Memory B cell (primary cell): ENCODE measurements at places on chromosomes 11 and 22.

GRCh38 chr11:114820621-114821020 lies 142.3 kb downstream of the NXPE2 start:
- no peak for DNase-seq

- DNase-seq: no peak
Measured at GRCh38 chr11:100816823-100817222, 129.7 kb downstream of the ARHGAP42 start.

GRCh38 chr11:46506483-46506791 lies 87.4 kb downstream of the AMBRA1 start:
- DNase-seq: no peak

- no peak for DNase-seq
Measured at GRCh38 chr11:86515297-86516094, 140.8 kb downstream of the CCDC81 start.

GRCh38 chr22:40345271-40345670 lies 1.0 kb upstream of the ADSL start:
- no peak for DNase-seq

DNA sequence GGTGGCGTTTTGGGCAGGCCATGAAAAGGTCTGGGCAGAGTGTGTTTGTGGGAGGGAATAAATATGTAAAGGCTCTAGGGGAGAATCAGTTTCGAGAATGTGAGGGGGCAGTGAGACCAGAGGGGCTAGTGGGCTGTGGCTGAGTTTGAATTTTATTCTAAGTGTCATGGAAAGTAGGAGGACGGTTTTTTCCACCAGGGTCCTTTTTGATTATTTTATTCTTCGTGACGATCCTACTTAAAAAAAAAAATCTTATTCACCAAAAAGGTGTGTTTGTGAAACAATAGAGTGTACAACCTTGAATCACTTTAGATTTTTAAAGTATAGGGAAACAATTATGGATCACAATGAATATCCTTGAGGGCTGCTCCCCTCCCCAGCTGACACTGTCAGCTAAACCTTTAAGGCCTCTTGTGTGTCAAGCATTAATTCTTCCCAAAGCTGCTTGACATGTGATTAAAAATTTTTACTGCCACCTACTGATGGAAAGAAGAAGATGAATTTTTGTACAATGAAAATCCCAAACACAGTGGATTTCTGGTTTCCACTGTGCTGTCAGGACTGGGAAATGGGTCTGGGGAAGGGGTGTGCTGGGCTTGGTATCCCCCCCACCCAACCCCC lies 107.5 kb upstream of the OR4B1 start:
- no peak for DNase-seq

DNA sequence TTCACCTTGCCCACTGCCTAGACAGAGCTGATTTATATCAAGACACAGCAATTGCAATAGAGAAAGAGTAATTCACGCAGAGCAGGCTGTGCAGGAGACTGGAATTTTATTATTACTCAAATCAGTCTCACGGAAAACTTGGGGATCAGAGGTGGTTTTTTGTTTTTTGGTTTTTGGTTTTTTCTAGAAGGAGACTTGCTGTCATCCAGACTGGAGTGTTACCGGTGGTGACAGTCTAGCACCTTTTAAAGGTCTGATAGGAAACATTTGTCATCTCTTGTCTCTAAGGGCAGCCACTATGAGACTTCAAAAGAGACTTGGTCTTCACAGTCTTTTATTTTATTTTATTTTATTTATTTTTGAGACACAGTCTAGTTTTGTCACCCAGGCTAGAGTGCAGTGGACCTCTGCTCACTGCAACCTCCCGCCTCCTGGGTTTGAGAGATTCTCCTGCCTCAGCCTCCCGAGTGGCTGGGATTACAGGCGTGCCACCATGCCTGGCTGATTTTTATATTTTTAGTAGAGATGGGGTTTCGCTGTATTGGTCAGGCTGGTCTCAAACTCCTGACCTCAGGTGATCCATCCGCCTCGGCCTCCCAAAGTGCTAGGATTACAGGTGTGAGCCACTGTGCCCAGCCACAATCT lies 19.1 kb downstream of the APOBEC3H start:
- no peak for DNase-seq

DNA sequence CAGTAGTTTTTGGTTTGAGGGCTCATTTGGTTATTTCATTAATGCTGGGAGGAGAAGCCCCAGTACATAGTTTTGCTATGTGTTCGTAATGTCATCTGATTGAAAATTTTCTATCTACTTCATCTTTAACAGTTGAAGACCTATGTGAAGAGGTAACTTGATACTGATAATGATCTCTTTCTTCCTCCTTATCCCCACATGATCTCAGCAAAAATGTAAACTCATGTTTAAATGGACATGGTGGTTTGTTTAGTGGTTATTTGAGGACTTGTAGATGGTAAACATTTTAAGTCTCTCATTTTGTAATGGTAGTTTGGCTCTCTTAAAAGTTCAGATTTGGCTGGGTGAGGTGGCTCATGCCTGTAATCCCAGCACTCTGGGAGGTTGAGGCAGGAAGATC lies 53.7 kb upstream of the SPTBN2 start:
- no peak for DNase-seq

DNA sequence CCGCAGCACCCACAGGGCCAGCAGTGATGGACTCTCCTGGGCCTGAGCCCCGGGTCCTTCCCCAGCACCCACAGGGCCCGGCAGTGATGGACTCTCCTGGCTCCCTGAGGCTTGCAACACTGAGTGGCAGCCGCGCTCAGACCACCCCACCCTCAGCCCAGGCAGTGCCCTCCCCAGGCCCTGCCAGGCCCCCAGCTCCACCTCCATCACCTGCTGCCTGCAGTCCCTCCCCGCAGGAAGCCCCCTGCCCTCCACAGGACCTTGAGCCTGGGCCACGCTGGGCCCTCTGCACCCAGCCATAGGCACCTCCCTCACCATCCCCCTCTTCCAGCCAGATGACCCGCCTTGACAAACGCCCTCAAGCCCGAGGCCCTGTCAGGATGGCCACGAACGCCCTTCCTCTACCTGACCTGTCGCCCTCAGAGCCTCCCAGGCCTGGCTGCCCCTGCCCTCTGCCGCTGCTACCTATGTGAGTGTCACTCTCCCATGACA lies 11.4 kb downstream of the ALG12 start:
- DNase-seq: no peak

DNA sequence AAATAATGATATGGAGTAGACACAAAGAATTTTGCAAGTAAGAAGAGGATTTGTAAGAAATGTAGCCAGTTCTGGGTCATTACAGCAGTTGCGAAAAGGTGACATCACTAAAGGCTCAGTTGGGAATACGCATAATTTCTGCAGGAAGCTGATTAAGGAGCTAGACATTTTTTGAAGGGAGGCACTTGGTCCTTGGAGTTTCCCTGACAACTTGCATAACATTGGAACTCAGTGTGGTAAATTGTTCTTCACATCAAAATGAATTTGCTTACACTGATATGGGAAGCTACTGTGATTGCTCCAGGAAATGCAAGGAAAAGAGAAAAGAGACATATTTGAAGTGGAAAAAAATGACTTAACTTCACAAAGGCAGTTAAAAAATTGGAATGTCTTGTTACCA lies 626.1 kb downstream of the NELL1 start:
- no peak for DNase-seq

DNA sequence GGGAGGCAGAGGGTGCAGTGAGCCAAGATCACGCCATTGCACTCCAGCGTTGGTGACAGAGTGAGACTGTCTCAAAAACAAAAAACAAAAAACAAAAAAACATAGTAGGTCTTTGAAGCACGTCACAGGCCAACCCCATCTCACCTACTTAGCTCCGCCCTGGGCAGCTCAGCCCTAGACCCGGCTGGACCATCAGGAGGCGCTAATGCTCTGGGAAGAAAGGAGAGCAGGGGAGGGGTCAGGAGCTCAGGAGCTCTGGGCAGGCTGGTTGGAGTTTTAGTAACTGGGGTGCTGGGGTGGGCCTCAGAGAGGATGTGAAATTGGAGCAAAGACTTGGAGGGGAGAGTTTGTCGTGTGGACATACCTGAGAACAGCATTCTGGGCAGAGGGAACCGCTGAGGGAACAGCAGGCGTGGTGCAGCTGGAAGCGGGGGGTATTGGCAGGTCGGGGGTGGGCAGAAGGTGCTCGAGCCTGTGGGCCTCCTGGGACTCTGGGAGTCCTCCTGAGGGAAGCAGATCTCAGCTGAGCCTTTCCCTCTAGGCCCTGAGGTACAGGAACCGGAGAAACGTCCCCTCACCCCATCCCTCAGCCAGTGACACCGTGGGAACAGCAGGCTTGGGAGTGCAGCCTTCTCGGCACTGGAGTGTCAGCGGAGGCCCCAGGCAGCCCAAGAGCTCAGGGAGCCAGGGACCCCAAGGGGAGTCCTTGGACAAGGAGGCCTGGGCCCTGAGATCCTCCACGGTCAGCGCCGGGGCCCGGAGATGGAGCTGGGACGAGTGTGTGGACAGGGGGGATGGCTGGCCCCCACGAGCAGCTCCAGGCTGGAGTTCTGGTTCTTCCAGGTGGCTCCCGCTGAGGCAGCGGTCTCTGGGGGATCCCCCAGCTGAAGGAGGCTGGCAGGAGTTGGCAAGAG lies 2.2 kb upstream of the RPS6KA4 start:
- DNase-seq: no peak

GRCh38 chr11:13963949-13964770 lies 1.6 kb downstream of the SPON1 start:
- DNase-seq: no peak

GRCh38 chr22:44994399-44995104 lies 15.3 kb downstream of the PHF21B start:
- no peak for DNase-seq

DNA sequence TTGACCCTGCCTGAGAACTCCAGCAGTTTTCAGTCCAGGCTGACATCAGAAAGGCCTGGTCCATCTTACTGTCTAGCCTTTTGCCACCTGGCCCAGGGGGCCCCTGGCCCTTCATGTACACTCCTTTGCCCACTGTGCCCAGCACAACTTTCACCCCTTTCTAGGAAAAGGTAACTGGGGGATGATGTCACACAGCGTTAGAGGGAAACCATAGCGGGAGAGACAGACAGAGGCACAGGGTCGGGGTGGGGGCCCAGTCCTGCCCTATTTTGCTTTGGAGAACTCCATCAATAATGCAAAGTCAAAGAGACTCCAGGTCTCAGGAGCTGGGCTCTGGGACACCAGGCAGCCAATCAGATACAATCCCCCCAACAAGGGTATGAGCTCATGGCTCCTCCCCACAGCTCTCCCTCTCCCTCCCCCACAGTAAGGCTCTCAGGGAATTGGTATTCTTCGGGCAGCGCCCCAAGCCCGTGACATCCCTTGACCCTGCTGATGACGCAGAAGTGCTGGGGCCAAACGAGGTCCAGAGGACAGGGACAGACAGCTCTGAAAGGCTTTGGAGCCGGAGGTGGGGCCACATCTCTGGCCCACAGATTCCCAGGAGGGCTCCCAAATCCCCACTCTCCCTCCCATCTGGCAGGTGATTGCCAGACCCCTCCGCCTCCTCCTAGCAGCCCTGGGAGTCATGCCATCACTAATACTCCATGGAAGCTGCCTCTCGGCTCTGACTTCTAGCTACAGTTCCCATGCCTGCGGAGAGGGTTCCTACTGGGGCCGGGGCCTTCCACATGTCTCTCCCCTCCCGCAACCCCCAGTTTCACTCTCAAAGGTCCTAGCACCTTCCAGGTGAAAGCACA lies 5.9 kb downstream of the USP2 start:
- no peak for DNase-seq

DNA sequence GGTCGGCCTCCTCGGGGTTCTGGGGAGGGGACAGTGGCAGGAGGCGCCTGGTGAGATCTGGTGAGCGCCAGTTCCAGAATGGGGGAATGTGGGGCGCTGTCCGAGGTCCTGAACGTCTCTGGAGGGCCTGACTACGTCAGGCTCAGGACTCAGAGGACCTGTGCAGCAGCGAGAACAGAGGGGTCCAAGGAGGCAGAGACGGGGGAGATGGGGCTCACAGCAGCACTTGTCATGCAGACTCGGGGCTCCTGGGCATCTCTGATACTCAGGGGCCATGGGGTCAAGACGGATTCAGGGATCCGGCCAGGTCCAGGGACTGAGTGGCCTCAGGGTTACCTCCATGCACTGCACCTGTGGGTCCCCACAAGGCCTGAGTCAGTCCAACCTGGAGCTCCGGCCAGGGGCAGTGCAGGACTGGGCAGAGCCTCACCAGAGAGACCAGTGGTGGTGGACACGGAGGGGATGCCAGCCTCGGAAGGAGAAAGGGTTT lies 92.2 kb downstream of the BRD1 start:
- no peak for DNase-seq

GRCh38 chr11:74749127-74749964 lies 697 bp downstream of the RNF169 start:
- DNase-seq: peak; percentile 33

GRCh38 chr11:22656130-22656529 lies 10.3 kb upstream of the GAS2 start:
- DNase-seq: no peak

GRCh38 chr22:19196841-19197612 lies 18.5 kb upstream of the SLC25A1 start:
- no peak for DNase-seq

GRCh38 chr22:19717181-19717580 lies 2.9 kb downstream of the SEPTIN5 start:
- DNase-seq: no peak

- DNase-seq: peak; percentile 10
Measured at GRCh38 chr22:43015677-43016042, 711 bp upstream of the PACSIN2 start.

GRCh38 chr11:12725863-12726682 lies 51.9 kb downstream of the TEAD1 start:
- DNase-seq: no peak

- no peak for DNase-seq
Measured at GRCh38 chr11:96062134-96062533, 138.2 kb upstream of the MTMR2 start.

DNA sequence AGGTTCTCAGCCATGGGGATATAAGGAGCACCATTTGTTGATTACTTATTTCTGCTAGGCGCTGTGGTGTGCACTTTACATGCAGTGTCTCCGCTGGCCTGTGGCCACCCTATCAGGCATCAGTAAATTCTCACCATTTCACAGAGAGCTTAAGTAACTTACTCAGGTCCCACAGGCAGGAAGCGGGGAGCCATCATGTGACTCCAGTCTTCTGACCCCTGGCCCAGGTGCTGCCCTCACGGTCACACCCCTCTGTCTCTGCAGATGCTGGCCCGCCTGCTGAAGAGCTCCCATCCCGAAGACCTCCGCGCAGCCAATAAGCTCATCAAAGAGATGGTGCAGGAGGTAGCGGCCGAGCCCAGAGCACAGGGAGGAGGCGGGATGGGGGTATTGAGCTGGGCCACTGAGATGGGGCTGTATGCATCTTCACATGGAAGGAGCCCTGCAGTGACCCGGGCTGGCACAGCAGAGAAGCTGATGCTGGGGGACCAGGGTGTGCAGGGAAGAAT lies 12.8 kb downstream of the GGA1 start:
- DNase-seq: no peak
